Kasumi-1 (cell line): ENCODE measurements at places on chromosomes 16 and 17.

GRCh38 chr16:55871411-55872038, 3.6 kb downstream of the CES5A start:
- DNase-seq, result no peak

DNA sequence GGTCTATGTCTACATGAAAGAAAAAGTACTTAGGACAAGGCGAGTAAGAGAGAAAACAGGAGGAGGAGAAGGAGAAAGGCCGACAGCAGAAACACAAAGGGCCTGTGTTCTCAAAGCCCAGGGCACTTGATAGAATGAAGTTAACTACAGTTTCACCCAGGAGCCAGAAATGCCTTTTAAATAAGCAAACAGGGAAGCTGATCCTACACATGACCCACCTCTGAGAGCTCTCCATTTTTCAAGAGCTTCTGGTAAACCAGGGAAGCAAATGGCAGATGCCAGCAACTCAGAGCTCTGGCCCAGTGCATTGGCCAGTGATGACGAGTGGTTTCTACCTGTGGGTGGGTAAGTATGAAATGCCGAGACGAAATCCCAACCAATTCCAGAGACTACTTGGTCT, 163.4 kb downstream of the ZFHX3 start:
- no peak for DNase-seq

- no peak for DNase-seq
Observed at GRCh38 chr16:11560701-11561453, 25.8 kb downstream of the LITAF start.

DNA sequence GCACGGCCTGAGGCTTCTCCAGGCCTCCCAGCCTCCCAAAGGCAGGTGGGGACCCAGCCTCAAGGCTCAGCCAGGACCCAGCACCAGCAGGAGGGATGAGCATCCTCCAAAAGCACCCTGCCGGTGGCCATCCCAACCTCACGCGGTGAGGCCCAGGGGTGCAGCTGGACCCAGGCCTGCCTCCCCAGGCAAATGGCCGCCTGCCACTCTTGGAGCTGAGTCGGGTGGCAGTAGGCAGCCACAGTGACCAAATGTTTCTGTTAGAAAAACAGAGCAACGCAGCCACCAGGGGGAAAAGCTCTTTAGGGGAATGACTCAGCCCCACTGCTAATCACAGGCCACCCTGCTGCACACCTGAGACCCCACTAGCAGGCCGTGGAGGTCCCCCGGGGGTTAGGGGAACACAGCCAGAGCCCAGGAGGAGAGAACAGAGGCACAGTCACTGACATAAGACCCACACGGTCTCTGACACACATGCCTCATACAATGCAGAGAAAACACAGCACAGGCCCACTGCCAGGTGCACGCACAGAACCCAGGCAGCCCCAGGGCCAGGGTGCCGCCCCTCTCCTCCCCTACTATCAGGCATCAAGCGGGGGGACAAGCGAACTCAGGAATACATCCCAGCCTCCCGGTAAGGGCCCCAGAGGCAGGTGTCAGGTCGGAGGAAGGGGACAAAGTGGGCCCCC, 12.4 kb downstream of the BCAR1 start:
- no peak for DNase-seq

- DNase-seq, result no peak
Observed at GRCh38 chr17:74196541-74197317, 6.7 kb upstream of the RPL38 start.

DNA sequence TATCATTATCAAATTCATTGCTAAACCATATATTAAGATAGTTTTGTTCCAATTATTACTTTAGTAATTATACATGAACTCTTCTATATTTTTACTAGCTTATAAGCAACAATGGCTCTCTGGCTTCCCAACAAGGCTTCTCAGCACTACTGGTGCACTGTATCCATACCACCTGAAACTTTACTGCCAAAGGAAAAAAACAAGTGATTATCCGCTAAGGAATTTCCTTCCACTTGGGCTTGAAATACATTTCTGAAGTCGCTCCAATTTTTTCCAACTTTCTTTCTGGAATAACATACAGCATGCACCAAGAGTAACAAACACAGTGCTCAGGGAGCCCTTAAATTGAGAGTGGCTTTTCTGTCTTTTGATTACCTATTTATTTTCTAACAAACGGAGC, 2.1 kb downstream of the CSNK2A2 start:
- DNase-seq, result no peak

DNA sequence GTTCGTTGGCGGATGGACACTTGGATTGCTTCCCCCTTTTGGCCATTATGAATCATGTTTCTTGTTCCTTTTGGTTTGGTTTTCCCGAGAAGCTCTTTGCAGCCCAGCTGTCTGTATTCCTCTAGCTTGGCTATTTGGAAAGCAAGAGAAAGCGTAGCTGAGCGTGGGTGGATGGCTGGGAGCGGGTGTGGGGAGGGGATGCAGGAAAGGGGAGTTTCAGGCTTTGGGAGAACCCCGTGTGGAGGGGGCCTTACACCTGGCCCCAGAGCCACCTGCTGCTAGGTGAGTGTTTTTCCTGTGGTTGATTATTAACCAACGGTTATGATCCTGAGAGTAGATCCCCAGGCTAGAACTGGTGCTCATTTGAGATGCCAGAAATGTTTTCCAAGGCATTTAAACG, 103.7 kb downstream of the RAP1GAP2 start:
- DNase-seq, result no peak

DNA sequence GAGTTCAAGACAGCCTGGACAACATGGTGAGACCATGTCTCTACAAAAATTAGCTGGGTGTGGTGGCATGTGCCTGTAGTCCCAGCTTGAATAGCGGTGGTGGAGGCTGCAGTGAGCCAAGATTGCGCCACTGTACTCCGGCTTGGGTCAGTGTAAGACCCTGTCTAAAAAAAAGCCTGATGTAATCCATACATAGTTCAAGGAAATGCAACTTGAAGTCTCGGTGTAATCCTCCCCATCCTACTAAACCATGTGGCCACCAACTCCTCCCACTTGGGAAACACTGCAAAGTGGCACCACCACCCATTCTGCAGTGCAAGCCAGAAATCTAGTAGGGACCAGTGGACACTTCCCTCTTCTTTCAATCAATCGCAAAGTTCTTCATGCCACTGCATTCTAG, 5.4 kb upstream of the KPNB1 start:
- no peak for DNase-seq

DNA sequence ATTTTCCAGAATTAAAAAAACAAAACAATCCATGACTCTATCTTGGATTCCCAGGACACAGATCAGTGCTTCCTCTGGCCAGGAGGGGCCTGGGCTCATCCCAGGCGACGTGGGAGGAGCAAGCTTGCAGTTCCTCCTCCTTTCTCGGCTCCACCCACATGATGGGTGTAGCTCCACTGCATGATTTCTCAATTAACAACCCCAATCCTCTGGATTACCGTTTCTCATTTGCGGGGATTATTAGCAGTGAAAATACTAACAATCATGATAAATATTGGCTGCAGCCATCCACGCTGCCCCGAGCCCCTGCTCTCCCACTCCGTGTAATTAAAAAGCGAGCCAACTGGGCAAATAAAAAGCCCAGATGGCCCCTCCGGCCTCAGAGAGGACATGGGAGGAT, 46.4 kb upstream of the SDK2 start:
- DNase-seq, result no peak

GRCh38 chr17:82789051-82789592, 37.3 kb downstream of the TBCD start:
- no peak for DNase-seq
